ENCODE measurements at places on chromosomes 12 and 14.

DNA sequence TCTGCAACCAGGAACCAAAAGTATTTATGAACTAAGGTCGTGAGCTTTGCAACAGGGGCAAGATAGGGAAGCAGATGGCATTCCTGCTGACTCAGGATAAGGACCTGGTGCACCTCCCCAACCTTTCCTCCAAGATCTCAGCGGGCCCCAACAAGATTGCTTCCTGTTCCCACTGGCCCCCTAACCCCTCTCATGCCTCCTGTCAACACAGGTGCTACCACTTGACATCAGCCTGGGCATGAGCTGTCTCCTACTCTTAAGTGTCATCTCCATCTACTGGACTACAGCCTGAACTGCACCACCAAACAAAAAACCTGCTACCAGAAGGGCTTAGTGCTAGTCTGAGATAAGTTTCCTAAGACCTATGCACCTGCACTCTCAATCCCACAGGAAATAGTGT lies 32.7 kb downstream of the MED6 start:
- DNase-seq: peak; percentile 8

DNA sequence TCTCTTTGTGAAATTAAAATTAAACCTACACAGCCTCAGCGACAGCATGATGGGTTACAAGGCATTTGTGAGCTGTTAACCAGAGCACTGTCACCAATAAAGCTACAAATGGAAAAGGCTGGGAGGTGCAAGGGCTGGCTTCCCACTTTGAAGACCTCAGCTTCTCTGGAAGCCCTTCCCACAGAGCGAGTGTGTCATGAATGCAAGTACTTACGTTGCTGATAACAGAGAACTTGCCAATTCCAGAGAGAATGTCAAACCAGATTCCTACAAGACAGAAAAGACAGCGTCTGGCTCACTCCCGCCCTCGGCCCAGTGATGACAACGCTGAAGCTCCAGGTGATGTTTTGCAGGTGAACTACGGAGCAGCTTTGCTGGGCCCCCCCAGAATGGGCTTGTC lies 145.8 kb downstream of the NTF3 start:
- no peak for DNase-seq

DNA sequence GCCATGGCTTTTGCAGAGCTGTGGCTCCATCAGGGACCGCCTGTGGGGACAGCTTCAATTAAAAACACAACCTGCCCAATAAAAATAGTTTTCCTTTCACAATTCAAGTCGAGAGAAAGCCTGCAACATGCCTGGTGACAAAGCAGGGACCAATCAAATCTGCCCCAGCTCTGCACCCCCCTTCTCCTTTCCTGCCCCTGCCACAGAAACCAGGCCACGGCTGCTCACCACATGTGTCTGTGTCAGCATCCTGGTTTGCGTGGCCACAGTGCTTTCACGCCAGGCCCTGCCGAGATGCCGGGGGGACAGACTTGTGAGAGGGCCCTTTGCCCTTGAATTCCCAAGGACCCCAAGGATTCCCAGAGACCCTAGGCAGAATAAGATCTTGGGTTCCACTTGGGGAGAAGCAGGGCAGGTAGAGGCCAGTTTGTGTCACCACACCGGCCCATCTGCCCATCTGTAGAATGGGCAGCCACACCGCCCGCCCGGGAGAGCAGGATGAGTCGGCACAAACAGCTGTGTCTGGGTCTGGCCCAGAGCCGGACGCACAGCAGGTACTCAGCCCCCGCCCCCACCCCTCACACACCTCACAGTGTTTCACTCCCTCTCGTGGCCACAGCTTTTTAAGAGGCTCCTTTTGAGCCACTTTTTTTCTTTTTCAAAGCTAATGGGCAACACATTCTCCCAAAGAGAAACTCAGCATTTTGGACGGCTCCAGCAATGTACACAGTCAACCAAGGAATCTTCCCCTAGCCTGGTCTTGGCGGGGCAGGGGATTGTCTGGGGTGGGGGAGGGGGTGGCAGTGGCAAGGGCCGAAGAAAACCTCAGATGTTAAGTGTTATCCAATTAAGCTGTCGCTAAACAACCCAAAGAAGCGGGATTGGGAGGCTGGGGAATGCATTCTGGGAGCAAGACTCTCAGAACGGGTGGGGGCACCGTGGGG lies 41.5 kb downstream of the BCL11B start:
- no peak for DNase-seq

DNA sequence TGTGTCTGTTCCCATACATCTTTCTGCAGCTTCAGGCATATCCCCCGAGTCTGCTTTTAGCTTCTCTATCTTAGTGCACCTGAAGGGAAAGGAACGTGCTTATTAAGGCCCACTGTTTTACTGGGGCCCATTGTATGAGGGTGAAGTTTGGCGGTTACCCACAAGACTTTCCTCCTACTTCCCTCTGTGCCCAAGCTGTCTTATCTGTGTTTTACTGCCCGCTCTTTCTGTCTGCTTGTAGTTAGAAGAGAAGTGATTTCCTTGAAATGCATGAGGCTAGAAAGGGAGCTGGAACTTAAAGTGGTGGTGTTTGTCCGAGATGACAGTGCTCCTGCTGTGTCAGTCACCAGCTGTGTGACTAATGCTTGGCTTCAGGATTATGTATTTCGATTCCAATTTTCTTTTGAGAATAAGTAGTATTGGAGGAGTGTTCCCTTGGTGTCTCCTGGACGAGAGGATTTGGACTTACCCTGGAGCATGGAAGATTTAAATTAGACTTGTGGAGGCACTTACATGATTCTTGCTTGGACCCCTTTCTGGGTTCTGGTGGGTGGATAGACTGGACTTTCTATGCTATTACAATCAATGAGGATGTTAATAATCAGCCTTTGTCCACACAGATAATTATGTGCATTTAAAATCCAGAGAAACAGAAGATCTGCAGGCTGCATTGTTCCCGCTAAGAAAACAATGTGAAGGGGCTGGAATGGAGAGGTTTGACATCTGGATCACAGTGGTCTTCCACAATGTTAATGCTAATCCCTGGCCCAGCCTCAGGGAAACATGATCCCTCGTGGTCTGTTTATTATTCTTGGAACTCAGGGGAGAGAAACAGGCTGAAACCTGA lies 13.9 kb upstream of the KRT86 start:
- DNase-seq: peak; percentile 29

GRCh38 chr14:58796242-58797009 lies 158.7 kb downstream of the DACT1 start:
- no peak for DNase-seq

GRCh38 chr12:46134205-46134811 lies 134.5 kb downstream of the SLC38A1 start:
- DNase-seq: no peak

GRCh38 chr12:12736759-12737676 lies 19.9 kb downstream of the CDKN1B start:
- peak; percentile 59 for DNase-seq

GRCh38 chr14:77526266-77526665 lies 27.6 kb upstream of the ISM2 start:
- DNase-seq: no peak

DNA sequence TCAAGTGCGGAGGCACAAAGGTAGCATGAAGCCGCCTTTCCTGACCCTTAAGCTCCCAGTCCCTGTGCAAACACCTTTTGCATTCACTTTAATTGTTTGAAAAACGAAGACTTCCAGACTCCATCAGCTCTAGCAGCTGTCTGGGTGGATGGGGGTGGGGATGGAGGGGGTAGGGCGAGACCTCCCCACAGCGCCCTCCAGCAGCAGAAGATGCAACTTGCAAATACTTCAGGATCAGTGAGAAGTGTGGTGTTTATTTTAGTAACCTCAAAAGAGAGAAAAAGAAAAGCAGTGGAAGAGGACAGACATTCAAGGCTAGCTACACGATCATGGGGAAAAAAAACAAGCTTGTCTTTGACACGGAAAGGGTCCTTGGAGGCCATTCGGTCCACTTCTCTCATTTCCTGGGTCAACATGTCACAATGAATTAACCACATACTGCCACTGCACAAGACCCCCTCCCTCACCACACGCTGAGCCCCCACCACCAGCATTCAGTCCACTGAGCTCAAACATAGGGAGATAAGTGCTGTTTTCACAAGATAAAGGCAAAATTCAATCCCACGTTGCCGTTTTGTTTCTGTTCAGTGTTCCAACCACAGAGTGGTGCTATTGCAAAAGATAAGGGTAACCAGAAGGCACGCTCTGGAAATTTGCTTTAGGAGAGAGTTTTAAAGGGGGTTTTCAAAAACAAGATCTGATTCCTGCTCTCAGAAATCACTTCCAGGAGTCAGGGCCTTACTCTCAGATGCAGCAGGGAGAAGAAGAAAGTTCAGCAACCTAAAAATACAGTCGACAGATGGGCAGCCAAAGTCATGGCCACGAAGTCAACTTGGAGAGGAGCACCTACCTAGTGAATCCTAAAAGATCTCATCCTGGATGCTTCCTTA lies 3.3 kb upstream of the NTF3 start:
- peak; percentile 27 for DNase-seq

DNA sequence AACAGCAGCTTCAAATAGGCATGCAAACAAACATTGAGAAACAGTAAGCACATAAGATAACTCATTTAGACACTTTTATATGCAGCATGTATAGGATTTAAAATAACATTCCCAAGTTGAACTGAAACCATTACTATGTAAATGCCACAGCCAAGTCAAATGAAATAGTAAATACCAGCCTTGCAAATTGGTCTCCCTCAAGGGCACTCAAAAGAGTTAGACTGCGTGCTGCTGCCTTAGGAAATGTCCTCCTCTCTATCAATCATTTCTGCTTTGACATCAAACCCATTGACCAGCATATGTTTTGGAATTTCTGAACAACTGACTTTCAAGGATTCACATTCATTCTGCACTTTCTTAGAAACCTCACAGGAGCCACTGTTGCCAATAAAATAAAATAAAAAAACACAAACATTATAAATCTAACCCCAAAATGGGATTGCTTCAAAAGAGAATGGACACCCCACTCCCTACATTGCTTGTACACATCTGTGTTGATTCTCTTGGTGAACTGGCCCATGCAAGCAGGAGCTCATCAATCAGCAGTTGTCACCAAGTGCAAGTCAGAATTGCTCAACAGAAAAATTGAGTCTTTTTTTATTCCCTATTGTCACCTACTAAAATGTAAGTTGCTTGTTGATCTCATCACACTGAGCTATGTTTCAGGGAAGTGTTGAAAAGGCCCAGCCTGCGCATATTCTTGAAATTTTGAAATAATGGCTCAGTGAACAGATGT lies 256.2 kb downstream of the DAD1 start:
- DNase-seq: peak; percentile 50

DNA sequence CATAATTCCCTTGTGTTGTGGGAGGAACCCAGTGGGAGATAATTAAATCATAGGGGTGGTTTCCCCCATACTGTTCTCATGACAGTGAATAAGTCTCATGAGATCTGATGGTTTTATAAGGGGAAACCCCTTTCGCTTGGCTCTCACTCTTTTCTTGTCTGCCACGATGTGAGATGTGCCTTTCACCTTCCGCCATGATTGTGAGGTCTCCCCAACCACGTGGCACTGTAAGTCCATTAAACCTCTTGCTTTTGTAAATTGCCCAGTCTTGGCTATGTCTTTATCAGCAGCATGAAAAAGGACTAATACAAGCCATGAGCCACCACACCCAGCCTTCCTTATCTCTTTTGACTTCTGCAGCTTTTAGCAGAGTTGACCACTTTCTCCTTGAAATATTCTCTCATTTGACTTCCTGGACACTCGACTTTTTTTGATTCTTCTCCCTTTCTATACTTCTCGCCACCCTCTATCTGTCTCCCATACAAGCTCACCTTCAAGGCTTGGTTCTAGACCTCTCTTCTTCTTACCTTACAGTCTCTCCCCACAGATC lies 2.3 kb downstream of the MTERF2 start:
- no peak for DNase-seq

DNA sequence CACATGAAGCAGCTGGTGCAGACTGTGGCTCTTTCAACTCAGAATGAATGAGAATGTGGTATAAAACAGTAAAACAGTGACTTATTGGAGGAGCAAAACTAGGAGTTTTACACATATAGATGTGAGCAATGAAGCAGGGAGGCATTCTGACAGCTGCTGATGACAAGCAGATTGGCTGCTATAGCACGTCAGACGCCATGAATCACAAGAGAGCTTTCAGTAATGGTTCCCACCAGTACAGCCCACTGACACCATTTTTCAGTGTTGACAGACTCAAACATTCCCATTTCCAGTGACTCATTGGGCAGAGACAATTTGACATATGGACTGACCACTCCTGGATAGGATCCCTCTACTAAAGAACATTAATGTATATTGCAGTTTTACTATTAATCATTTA lies 24.6 kb upstream of the FSCB start:
- DNase-seq: no peak

DNA sequence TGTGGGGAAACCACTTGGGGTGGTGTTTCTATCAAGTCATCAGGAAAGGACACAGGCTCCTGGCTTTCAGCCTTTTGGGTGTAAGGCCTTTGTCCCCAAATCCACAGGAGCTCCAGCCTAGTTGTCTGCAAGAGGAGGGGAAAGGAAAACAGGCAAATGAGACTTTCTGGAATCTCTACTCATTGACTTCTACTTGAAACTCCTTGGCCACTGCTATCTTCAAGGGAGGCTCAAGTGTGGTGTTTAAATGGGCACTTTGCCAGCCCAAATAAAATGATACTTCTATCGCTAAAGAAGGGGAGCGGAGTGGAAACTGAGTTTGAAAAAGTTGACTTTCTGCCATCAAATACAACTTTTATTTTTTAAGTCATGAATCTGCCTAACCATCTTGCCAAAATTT lies 445.9 kb upstream of the RGS6 start:
- no peak for DNase-seq

- DNase-seq: no peak
Measured at GRCh38 chr14:77039285-77040058, 11.0 kb upstream of the IRF2BPL start.

- DNase-seq: no peak
Measured at GRCh38 chr12:41772478-41772877, 372.2 kb downstream of the GXYLT1 start.

GRCh38 chr14:73238941-73239340 lies 1.6 kb downstream of the PAPLN start:
- DNase-seq: no peak

- DNase-seq: no peak
Measured at GRCh38 chr14:66804141-66804540, 296.2 kb downstream of the GPHN start.

DNA sequence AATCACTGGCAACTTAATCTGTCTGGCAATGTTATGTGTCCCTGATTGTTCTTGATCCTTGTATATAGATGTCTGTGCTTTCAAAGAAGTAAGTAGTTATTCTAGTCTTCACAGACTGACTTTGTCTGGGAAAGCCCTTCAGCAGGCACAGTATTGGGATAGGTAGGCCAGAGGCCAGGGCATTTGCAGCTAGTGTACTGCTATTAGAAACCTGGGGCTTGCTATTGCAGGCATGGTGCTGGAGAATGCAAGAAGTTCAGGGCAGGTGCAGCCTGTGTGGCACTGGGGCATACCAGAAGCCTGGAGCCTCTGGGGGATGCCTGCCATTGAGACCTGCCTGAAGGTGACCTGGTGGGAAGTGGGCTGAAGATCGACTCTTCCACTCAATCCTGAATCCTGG lies 96.3 kb downstream of the TMTC3 start:
- DNase-seq: no peak
